ENCODE measurements at places on chromosomes 4 and X. TPM values are rescaled to one million over a fixed set of nuclear protein-coding genes. Genes with fewer than 3 reads are reported as not detected.

- peaks cover 4% of the 10 kb centered on the region for H3K36me3 ChIP-seq
- DNase-seq, result no peak
- H3K4me1 ChIP-seq, result peaks cover 11% of the 10 kb centered on the region
- H3K27ac ChIP-seq, result no peak overlapping the region
- H3K4me3 ChIP-seq, result no peak overlapping the region
Measured at GRCh38 chr4:105327222-105327621, 146.6 kb downstream of the PPA2 start.

DNA sequence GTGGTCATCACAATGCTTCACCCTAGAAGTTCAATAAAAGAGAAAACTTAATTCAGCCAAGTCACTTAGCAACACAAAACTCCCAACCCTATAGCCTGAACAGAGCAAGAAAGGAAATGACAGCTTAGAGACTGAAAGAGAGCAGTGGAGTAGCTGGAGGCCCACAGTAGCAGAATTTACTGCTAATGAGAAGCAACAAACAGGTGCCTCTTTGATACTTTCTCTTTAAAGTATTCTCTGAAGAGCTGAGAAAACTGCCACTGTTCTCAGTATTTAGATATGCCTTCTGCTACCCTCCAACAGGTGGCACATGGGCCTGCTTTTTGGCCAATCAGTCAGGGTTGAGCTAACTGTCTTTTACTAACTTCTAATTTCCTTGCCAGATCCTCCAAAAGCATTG lies 240.0 kb downstream of the GPC3 start:
- no peaks in the 10 kb centered on the region for H3K27me3 ChIP-seq
- H3K36me3 ChIP-seq, result no peaks in the 10 kb centered on the region
- peaks cover 16% of the 10 kb centered on the region for H3K4me1 ChIP-seq
- peak; percentile 30 for DNase-seq
- H3K27ac ChIP-seq, result peak overlapping the region; percentile 48
- peak overlapping the region; percentile 29 for H3K4me3 ChIP-seq

GRCh38 chr4:97396605-97397004 lies 746.7 kb downstream of the STPG2 start:
- no peaks in the 10 kb centered on the region for H3K36me3 ChIP-seq
- no peak for DNase-seq
- no peaks in the 10 kb centered on the region for H3K4me1 ChIP-seq
- H3K27me3 ChIP-seq, result no peaks in the 10 kb centered on the region

PIN4 gene
- 26.7 TPM for polyA plus RNA-seq

GRCh38 chrX:108740299-108740774 lies 4.0 kb upstream of the IRS4 start:
- H3K4me3 ChIP-seq, result no peak overlapping the region

GRCh38 chrX:115972717-115973116 lies 197.8 kb upstream of the AGTR2 start:
- H3K4me3 ChIP-seq, result no peak overlapping the region
- H3K27me3 ChIP-seq, result no peaks in the 10 kb centered on the region
- H3K4me1 ChIP-seq, result no peaks in the 10 kb centered on the region
- H3K36me3 ChIP-seq, result peaks cover 4% of the 10 kb centered on the region

- peaks cover 1% of the 10 kb centered on the region for H3K36me3 ChIP-seq
- DNase-seq, result no peak
- peaks cover 34% of the 10 kb centered on the region for H3K4me1 ChIP-seq
- no peaks in the 10 kb centered on the region for H3K27me3 ChIP-seq
Measured at GRCh38 chrX:78124307-78124706, 15.1 kb downstream of the TAF9B start.

DNA sequence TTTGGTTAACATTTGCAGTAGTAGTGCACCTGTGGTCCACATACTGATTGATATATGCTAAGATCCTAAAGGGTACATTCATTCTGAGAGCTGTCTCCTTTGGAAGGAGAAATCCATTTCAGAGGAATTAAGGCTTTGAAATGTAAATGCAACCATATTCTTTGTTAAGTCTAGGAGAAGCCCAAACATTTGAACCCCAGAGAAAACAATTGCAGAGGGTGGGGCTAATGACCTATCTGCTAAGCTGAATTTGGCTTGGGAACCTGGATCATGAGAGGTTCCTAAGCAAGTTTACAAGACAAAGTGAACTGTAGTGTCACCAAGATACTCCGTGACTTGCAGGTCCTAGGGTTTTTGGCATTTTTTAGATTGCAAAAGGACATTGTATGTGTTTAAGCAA lies 41.2 kb downstream of the LAS1L start:
- H3K4me1 ChIP-seq, result no peaks in the 10 kb centered on the region
- H3K27me3 ChIP-seq, result no peaks in the 10 kb centered on the region

SPOCK3 gene
- not detected for polyA plus RNA-seq

- H3K27me3 ChIP-seq, result no peaks in the 10 kb centered on the region
- H3K4me3 ChIP-seq, result no peak overlapping the region
- no peak overlapping the region for H3K27ac ChIP-seq
- H3K4me1 ChIP-seq, result no peaks in the 10 kb centered on the region
Measured at GRCh38 chr4:131137196-131137595, 2011.9 kb upstream of the PCDH10 start.

PAGE1 gene
- not detected for polyA plus RNA-seq

TREX2 gene
- polyA plus RNA-seq, result 0.30 TPM

GRCh38 chr4:1409491-1410425 lies 3.5 kb upstream of the NKX1-1 start:
- H3K27ac ChIP-seq, result no peak overlapping the region
- peaks cover 65% of the 10 kb centered on the region for H3K27me3 ChIP-seq
- DNase-seq, result no peak
- H3K4me3 ChIP-seq, result no peak overlapping the region
- peaks cover 2% of the 10 kb centered on the region for H3K36me3 ChIP-seq
- H3K4me1 ChIP-seq, result peaks cover 14% of the 10 kb centered on the region

DNA sequence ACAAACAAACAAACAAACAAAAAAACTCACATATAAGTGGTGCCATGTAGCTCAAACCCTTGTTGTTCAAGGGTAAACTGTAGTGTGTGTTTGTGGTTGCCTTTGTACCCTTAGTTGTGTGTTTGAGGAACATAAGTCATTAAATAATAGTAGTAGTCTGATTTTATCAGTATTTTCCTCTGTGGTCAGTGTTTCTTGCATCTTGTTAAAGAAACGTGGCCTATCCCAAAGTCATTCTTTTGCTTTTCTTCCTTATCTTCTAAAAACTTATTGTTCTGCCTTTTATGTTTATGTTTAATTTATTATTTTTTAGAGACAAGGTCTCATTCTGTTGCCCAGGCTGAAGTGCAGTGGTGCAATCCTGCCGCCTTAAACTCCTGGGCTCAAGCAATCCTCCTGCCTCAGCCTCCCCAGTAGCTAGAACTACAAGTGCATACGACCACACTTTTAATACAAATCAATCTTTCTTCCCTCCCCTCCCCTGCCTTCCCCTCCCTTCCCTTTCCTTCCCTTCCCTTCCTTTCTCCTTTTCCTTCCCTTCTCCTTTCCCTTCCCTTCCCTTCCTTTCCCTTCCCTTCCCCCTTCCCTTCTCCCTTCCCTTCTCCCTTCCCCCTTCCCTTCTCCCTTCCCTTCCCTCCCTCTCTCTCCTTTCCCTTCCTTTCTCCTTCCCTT lies 26.4 kb downstream of the PRIMPOL start:
- no peaks in the 10 kb centered on the region for H3K27me3 ChIP-seq
- no peak for DNase-seq
- no peak overlapping the region for H3K4me3 ChIP-seq
- peaks cover 2% of the 10 kb centered on the region for H3K4me1 ChIP-seq
- peaks cover 3% of the 10 kb centered on the region for H3K36me3 ChIP-seq

WWC2 gene
- polyA plus RNA-seq, result 0.77 TPM

DNA sequence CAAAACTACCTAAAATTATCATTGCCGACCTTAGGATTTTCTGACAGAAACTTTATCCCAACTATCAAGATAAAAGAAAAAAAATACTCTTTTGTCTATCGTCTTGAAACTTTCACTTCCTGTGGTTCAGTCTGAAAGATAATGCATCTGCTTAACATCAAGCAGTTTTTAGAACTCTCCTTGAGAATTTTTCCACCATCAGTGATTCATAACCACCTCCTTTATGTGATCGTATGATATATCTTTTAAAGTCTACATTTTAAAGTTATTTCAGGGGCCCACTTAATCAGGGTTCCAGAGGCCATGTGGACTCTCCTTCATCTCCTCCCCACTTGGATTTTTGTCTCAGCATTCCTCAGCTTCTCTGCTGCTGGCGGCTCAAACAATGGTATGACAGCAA lies 272.8 kb upstream of the TENM3 start:
- H3K27me3 ChIP-seq, result no peaks in the 10 kb centered on the region
- H3K4me1 ChIP-seq, result peaks cover 3% of the 10 kb centered on the region
- no peak overlapping the region for H3K27ac ChIP-seq
- peaks cover 4% of the 10 kb centered on the region for H3K36me3 ChIP-seq
- no peak for DNase-seq

- H3K27ac ChIP-seq, result no peak overlapping the region
- peaks cover 4% of the 10 kb centered on the region for H3K4me1 ChIP-seq
- H3K36me3 ChIP-seq, result no peaks in the 10 kb centered on the region
Measured at GRCh38 chrX:107935664-107936433, 46.3 kb downstream of the TEX13B start.

GAGE12J gene
- not detected for polyA plus RNA-seq

GRCh38 chr4:128823025-128823661 lies 13.6 kb downstream of the JADE1 start:
- H3K4me1 ChIP-seq, result peaks cover 90% of the 10 kb centered on the region
- no peak for DNase-seq
- no peak overlapping the region for H3K4me3 ChIP-seq
- H3K27ac ChIP-seq, result peak overlapping the region; percentile 18

TKTL2 gene
- not detected for polyA plus RNA-seq

GRCh38 chrX:114058988-114059418 lies 524.9 kb upstream of the HTR2C start:
- H3K4me3 ChIP-seq, result no peak overlapping the region
- H3K27ac ChIP-seq, result no peak overlapping the region
- H3K36me3 ChIP-seq, result no peaks in the 10 kb centered on the region
- H3K27me3 ChIP-seq, result no peaks in the 10 kb centered on the region
- no peak for DNase-seq

DNA sequence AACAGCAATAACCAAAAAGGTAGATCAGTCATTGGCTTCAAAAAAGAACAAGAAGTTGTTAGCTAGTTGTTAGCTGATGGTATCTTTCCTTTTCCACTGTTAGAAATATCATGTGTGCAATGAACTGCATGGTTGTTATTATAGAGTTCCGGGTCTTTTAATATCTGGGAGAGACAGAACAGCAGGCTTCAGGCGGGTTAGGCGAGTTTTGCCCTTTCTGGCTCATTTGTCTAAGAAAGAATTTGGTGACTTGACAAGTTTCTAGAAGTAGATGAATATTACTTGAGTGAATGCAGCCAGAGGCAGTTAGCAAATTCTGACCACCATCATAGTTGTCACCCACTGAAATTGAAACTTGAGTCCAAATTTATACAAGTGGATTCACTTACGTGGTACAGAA lies 88.9 kb upstream of the MID1 start:
- no peak for DNase-seq
- H3K4me3 ChIP-seq, result no peak overlapping the region
- no peaks in the 10 kb centered on the region for H3K36me3 ChIP-seq
- no peaks in the 10 kb centered on the region for H3K4me1 ChIP-seq
- H3K27ac ChIP-seq, result no peak overlapping the region

GRCh38 chrX:34918091-34918736 lies 24.4 kb upstream of the FAM47B start:
- no peak for DNase-seq
- H3K27ac ChIP-seq, result no peak overlapping the region
- H3K36me3 ChIP-seq, result no peaks in the 10 kb centered on the region

ART3 gene
- polyA plus RNA-seq, result not detected

DNA sequence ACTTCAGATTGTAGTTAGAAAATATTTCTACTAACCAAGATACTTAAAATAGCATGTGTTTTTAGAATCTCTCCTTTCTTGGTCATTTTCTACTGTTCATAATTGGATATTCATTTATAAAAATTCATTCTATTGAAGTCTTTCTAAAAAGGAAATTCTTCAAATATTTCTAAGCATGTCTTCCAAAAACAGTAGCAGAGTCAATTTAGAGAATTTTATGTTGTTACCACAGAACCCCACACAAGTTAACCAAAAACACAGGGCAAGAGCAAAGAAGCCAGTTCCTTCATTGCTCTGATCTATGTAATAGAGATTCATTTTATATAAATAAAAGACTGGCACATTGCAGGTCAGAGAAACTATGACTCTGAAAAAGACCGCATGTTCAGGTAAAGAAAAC lies 345.1 kb upstream of the PITX2 start:
- DNase-seq, result no peak
- no peaks in the 10 kb centered on the region for H3K36me3 ChIP-seq
- no peak overlapping the region for H3K4me3 ChIP-seq
- H3K27me3 ChIP-seq, result no peaks in the 10 kb centered on the region

PRDX4 gene
- 45.1 TPM for polyA plus RNA-seq

GRCh38 chr4:40194602-40195161 lies 2.1 kb upstream of the RHOH start:
- no peaks in the 10 kb centered on the region for H3K27me3 ChIP-seq
- DNase-seq, result peak; percentile 62
- peaks cover 65% of the 10 kb centered on the region for H3K4me1 ChIP-seq
- H3K36me3 ChIP-seq, result peaks cover 20% of the 10 kb centered on the region

DNA sequence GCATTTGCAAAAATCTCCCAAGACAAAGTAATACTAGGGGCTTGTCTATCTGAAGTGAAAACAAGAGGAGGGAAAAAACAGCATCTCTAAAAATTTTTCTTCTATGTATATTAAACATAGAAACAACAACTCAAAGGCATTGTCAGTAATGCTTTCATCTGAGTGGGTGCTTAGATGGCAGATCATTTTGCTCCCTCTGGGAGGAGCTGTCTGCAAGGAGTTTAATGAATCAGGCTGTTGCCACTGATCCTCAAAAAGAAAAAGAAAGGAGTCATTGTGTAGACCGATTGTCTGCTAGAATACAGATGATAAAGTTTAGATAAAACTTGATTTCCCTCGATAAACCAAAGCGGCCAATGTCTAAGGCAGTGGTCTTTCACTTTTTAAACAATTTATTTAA lies 49.7 kb upstream of the KLHL8 start:
- peaks cover 14% of the 10 kb centered on the region for H3K27me3 ChIP-seq
- H3K27ac ChIP-seq, result no peak overlapping the region
- no peak overlapping the region for H3K4me3 ChIP-seq
- H3K4me1 ChIP-seq, result no peaks in the 10 kb centered on the region
- no peak for DNase-seq

Data from naive thymus-derived CD8-positive, alpha-beta T cell (primary cell).